ENCODE measurements at places on chromosomes 6 and 20.
A peak's percentile ranks its signal among the peaks of the same experiment; 100 is the strongest.

DNA sequence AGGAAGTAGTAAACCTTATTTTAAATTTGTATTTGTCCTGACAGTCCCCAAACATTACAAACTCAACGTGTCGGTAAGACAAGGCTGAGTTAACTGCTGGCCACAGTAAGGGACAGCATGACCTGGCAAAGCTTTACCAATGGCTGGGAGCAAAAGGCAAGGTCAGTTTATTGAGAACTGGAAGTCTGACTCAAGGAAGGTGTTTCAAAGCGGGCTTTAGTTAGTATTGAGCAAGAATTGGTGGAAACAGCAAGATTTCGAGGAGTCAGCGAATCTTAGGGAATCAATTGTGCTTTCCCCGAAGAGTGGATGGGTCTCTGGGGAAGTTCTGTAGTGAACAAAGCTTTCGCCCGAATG, 885 bp upstream of the GZF1 start:
- DNase-seq: no peak

DNA sequence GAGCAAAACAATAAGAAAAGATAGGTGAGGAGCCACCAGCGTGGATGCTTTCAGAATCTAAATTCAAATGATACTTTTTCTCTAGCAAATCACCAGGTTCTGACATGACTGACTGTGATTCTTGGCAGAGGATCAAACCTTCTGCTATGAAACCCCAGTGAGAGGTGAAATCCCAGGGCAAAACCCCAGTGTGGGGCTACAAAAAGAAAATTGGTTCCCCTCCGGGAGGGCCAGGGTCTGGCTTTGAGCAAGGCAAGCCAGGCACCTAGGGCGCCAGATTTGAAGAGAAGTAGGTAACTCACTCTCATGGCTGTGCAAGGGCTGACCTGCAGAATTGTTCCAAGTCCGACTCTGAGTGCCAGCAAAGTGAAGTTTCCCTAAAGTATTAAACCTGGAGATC, 20.2 kb upstream of the RALGAPA2 start:
- no peak for DNase-seq

DNA sequence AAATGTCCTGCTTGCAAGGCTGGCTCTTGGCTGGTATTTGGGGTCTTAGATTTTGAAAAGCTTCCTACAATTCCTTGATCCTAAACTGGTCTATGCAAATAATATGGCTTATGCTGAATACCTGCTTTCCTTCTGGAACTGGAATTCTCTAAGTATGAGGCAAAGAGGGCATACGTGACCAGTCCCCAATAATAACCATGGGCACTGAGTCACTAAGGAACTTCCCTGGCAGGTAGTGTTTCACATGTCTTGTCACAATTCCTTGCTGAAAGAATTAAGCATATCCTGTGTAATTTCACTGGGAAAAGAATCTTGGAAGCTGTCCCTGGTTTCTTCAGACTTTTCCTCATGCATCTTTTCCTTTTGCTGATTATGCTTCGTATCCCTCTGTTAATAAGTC, 106.5 kb downstream of the MMS22L start:
- no peak for DNase-seq

GRCh38 chr20:62753626-62754025, 42.6 kb upstream of the MRGBP start:
- no peak for DNase-seq

DNA sequence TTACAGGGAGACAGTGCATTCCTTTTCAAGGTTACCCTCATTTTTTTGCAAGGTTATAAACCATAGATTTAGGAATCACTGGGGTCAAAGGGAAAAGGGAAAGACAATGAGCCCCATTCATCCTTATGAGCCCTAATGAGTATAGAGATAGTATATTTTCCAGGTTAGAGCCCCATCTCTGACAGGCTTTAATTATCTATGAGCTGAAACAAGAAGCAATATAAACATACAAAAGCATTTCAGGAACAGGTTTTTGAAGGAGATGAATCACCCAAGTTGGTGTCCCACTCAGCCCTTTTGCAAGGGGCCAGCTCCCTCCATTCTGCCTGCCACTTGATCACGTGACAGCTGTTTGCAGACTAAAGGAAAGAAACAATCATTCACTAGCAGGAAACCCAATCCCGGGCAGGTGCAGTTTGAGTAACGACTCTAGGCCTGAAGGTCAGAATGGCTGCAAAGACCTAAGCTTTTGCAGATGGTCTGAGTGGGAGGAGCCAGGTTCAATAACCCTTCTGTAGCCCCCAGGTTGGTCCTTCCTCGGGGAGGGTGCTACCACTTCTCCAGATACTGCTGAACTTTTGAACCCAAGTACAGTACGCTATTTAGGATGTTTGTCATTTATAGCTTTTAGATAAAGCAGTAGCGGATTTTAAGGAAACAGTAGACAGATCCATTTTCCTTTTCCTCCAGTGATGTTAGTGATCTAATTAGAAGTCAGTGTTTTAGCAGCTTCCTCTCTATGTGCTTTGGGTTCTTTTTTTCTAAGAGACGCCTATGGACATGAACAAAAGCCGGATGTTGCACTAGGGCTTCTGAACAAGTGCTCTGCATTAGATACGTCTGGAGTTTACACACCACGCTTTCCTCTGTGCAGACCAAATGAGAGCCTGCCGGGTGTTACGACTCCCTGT, 253.2 kb downstream of the SOX4 start:
- DNase-seq: no peak

DNA sequence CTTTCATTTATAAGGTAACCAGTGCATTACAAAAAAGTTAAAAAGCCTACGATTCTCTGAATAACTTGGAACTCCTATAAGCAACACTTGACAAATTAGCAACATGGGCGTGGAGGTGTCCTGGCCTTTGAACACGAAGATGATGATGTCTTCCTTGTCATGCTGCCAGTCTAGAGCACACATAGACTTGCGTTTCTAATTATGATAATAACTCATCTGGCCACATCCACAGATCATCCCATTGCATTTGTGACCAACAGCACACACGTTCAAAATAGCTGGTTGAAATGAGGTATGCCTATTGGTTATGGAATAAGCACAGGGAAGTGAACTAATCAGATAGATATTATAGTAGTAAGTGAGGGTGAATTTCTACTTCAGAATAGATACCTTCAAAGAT, 608.9 kb downstream of the PRKN start:
- DNase-seq: no peak

DNA sequence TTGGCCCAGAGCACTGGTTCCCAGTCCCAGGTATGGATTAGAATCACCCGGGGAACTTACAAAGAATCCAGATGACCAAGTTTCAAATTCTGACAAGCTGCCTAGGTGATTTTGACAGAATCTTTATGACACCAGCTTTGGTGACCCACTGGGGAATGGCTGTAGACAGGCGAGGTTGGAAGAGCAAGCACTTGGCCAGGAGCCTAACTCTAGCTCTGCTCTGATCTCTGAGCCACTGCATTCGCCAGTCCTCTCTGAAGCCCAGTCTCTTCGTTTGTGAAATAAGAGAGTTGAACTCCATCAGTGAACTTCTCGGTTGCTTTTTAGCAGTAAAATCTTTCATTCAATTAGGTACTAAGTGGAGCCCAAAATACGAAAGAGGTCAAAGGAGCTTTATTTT, 161.2 kb downstream of the VEGFA start:
- no peak for DNase-seq

DNA sequence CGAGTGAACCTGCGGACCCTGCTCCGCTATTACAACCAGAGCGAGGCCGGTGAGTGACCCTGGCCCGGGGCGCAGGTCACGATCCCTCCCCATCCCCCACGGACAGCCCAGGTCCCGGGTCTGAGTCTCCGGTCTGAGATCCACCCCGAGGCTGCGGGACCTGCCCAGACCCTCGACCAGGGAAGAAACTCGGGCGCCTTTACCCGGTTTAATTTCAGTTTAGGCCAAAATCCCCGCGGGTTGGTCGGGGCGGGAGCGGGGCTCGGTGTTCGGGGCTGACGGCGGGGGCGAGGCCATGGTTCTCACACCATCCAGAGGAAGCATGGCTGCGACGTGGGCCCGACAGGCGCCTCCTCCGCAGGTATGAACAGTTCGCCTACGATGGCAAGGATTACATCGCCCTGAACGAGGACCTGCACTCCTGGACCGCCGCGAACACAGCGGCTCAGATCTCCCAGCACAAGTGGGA, 46.9 kb upstream of the TRIM26 start:
- peak; percentile 16 for DNase-seq

DNA sequence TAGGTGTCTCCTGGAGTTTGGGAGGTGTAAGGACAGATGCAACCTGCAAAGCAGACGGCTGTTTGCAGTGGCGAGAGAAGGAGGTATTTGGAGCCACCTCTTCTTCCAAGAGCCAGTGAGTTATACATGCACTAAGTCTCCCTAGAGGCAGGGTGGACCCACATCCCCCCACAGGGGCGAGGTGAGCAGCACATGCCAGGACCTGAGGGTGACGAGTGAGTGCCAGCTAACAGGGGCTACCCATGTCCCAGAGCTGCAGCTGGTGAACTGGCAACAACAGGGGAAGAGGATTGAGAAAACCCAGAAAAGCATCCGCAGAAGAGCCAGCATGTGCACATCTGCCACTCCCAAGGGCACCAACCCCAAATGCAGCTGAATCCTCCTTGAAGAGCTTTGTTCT, 95.1 kb downstream of the CD83 start:
- DNase-seq: no peak

Measured in naive thymus-derived CD8-positive, alpha-beta T cell (primary cell).